Fibroblast of skin of right quadriceps (primary cell): ENCODE measurements at places on chromosomes 5 and 9.

- DNase-seq, result peak; percentile 45
Measured at GRCh38 chr5:168014433-168015123, 276.9 kb upstream of the WWC1 start.

- DNase-seq, result no peak
Measured at GRCh38 chr9:86333651-86334050, 20.6 kb downstream of the TUT7 start.

DNA sequence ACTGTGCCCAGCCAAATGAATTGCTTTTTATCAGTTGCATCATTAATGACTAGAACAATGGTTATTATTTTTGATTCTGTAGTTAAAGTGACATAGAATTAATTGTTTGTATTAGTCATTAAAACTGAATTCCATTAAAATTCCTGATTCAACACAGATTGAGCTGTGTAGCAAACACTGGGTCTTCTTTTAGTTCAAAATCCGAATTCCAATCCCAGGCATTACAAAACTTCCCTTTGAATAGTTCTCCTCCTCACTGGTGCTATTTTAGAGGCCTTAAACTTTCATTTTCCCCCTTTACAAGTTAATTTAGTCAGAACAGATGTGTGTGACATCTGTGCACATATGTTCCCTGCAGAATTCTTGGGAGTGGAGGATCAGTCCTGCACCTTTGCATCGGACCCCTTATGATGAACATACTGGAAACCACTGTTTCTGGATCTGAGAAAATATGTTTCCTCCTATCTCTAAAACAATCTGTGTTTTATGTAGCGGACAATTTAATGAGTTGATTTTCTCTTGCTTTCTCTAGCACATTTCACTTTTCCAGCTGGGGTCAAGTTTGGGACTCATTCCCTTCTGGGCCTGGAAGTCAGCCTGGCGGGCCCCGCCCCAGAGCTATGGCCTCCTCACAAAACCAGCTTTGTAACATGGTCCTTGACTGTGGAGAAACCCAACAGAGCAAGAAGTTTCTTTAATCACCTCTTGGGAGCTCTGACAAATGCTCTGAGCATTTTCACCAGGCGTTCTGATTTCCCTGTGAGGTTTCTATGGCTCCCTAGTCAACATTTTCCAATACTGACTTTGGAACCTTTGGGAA is 87.9 kb upstream of the MAMDC2 start:
- peak; percentile 27 for DNase-seq

GRCh38 chr5:139665626-139666025 is 17.5 kb downstream of the CXXC5 start:
- no peak for DNase-seq

DNA sequence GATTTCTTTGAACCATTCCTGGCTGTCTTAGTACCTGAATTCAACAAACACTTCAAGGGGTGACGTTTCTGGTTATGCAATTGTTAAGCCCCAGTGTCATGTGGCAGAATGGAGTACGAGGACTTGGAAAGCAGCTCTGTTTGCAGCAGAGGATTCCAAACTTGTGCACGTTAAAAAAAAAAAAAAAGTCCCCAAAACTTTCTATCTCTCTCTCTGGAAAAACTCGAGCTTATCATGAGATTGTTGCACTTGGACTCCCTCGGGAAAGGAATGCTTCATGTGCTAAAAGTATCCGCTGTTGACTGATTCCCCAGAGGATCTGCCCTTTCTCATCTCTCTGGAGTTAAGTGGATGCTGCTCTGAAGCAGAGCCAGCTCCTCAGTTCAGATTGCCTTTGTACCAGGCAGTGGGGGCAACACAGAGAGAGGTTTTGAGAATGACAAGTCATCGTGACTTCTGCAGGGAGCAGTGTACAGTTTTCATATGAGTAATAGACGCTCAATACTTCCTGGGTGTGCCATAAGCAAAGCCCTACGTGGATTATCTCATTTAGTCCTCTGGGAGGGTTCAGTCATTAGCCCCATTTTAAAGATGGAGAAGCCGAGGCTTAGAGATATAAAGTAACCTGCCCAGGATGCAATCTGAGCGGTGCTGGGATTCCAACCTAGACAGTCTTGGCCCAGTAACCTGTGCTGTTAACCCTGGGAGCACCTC is 28.1 kb downstream of the TMOD1 start:
- no peak for DNase-seq

DNA sequence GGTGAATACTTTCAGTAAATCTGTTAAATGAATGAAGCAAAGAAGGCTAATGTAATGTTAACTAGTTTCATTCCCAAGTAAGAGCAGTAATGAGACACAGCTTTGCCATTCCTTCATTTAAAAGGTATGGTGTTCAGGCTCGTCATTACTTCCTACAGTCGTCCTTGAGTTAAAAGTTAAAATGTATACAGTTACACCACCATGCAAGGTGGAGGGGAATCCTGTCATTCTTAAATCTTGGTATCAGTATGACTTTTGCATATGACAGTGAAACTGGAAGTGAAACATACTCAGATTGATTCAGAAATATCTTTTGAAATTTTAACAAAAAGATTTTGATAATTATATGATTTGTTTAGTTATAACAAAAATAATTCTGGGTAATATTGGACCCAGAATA is 25.9 kb downstream of the MTRR start:
- DNase-seq, result no peak
